C1 segment of cervical spinal cord (tissue), 14 donors: ENCODE measurements at places on chromosomes 2 and 18.
A peak's percentile ranks its signal among the peaks of the same experiment; 100 is the strongest.

DNA sequence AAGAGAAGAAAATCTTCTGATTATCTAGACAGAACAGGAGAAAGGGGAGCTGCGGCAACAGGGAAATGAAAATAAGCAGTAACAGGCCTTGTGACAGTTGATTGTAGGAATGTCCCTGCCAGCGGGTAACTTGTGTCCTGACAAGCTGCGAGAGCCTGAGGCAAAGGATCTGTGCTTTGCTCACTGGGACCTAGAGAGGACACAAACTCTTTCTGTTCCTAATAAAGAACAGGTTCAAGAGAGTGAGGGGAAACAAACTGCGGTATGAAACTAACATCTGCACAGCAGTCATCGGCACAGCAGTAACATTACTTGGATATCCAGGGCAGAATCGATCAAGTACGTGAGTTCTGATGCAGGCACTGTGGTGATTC lies 103.7 kb upstream of the THOC1 start:
- DNase-seq, result no peak

DNA sequence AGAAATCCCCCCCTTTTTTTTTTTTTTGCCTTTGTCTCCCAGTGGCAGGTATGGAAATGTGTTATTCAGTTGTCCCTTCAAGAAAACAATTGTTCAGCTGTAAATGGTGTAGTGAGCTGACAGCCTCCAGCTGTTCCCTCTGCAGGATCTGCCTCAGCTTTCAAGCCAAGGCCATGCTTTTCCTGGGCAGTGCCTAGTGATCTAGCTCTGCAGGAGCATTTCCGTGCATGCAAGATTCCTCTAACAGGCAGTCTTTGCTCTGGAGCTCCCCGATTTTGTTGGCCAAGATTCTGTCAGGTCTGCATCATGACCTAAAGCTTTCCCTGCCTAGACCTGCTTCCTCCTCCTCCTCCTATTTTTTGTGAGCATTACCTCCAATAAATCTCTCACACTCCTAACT lies 300.7 kb upstream of the UBE2E3 start:
- DNase-seq, result no peak

DNA sequence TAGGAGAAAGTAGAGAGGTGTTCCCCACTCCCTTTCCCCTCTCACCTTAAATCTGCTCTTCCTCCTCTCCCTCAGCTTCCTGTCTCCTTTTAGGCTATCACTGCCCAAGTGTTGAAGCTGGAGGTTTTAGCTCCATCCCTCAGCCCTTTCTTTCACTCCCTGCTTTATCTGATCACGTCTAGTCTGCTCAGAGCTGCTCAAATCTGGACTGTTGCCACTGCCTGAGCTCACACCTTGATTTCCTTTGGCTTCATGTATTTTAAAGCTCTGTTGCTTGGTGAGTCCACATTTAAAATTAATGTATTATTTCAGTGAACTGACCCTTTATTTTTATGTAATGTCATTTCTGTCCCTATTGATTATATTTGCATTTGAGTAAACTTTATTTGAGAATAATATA lies 236.6 kb downstream of the PTGR3 start:
- DNase-seq, result no peak

- no peak for DNase-seq
Measured at GRCh38 chr2:210617318-210617717, 60.9 kb downstream of the CPS1 start.

DNA sequence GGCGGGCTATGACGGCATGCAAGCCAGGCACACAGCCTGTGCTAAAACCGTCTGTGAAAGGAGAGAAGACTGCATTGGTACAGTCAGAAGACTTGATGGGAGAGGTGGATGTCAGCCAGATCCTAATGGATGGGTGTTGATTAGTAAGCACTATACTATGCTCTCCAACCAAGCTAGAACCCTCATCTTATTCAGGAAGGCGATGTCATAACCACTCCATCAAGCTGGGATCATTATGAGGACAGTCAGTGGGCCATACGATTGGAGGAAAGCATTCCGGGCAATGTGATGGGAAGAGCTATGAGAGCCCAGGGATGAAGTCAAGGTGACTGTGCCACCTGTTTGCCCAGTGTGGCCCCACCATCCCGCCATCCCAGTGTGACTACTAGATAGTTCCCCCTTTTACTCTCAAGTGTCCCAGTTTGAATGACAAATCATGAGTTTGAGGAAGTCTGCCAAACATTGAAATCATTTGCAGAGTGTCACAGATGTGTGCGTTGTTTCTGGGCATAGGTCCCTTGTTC lies 66.4 kb downstream of the MRPS9 start:
- no peak for DNase-seq

DNA sequence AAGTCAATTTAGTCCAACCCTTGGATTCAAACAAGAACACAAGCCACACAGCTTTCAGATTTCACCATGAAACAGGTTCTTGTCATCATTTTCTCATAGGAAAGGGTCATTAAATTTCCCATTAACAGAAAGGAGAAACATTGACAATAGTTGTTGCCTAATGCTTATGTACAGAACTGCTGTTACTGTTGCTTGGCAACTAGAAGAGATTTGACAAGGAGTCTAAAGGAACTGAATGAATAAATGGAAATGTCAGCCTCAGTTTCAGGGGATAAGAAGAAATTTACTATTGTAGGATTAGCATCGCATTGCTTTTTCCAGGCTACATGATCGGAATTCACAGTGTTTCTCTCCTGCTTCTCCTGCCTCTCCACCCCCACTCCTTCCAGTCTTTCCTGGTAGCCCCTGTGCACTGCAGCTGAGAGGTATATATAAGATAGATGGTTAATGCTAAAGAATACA lies 90.3 kb downstream of the SPATS2L start:
- DNase-seq, result no peak

- no peak for DNase-seq
Measured at GRCh38 chr2:224570328-224570993, 14.7 kb downstream of the CUL3 start.

DNA sequence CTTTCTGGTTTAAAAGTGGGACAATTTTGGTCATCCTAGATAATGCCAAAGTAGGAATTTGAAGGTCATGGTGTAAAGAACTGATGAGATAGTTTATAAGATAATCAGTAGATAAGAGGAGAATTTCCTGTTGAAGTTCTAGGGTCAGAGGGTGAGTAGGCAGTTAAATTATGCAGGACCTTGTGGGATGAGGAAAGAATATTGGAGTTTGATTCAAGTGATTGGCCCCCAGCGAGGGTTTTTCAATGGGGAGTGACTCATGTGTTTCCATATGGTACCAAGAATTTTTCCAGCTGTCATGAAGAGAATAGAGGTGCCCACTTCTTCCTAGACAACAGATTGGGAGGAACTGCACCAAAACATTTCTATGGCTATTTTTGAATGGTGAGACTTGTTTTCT lies 940.2 kb upstream of the ZEB2 start:
- no peak for DNase-seq

GRCh38 chr18:57443702-57444101 lies 8.5 kb downstream of the ONECUT2 start:
- no peak for DNase-seq

GRCh38 chr18:67913040-67913439 lies 396.5 kb upstream of the DSEL start:
- DNase-seq, result no peak

DNA sequence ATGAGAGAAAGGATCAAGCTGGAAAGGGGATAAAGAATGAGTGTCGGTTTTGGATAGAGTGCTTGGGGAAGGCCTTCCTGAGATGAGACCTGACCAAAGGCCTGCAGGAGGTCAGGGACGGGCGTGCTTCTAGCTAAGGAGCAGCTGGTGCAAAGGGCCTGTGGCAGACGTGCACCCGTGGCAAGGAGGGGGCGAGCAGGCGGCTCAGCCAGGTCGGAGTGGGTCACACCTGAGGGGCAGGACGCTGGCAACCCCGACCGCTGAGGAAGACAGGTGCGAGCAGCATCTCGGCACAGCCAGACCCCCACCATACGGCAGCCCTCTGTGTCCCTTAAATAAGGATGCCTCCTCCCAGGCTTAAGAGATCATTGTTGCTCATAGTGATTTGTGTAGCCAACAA lies 48.1 kb downstream of the ODC1 start:
- no peak for DNase-seq

GRCh38 chr2:173079141-173079540 lies 3.5 kb downstream of the MAP3K20 start:
- no peak for DNase-seq

GRCh38 chr2:112622528-112622849 lies 23.2 kb upstream of the SLC20A1 start:
- no peak for DNase-seq

DNA sequence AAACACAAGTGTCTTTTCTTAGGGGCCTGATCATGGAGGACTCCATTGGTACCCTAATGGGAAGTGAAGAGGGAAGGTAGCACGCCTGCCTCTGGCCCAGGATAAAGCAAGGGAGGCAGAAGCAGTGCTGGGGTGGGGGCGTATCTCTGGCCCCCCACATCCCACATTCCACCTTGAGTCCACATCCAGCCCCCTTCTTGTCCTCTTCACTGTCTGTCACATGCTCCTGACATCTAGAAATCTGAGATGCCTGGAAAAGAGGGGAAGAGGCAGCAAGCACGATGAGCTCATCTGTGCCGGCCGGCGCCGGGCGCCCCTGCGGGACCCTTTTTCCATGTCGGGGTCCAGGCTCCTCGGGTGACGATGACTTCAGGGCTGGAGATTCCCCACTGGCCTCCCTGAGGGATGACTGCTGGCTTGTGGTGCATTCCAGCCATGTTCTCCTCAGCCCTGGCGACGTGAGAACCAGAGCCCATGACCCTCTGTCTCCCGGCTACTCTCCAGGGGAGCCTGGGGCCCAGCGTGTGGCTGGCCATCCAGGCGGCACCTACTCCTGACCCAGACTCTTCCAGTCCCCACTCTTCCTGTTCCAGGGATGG lies 277.5 kb downstream of the DYSF start:
- no peak for DNase-seq

DNA sequence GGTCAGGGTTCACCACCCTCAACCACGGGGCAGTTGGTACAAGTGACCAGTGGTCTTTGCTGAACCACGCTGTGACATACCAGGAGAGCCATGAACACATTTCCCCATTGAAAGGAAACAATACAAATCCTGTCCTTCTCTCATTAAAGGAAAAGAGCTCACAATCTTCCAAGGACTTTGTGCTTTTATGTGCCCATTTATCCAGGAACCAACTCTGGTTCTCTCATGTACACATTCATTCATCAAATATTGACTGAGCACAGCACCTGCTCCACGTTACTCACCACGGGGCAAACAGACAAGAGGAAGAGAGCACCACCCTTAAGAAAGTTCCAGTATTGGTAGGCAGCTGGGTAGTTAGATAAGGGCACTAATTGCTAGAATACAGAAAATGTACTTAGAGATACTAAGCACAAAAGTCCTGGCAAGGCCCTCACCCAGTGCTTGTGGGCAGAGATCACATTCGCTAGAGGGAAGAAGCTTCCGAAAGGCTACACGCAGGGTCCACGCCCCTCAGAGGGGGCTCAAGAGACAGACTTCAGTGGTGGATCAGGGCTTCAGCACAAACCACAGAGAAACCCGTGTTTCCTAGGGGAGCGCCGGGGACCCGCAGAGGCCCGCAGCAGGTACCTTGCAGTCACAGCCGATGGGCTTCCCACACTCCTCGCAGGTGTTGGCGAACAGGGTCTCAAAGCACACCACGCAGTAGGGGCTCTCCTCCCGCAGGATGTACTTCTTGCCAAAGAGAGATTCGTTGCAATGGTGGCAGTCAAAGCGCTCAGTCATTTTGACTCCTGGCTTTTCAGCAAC lies 12.9 kb downstream of the FHL2 start:
- no peak for DNase-seq

- no peak for DNase-seq
Measured at GRCh38 chr2:85802354-85803103, 48.7 kb downstream of the ATOH8 start.

- no peak for DNase-seq
Measured at GRCh38 chr2:64905338-64906024, 83.7 kb upstream of the SLC1A4 start.

- no peak for DNase-seq
Measured at GRCh38 chr2:239042551-239043320, 194.9 kb downstream of the TWIST2 start.

- no peak for DNase-seq
Measured at GRCh38 chr18:78768221-78768620, 211.4 kb upstream of the SALL3 start.

DNA sequence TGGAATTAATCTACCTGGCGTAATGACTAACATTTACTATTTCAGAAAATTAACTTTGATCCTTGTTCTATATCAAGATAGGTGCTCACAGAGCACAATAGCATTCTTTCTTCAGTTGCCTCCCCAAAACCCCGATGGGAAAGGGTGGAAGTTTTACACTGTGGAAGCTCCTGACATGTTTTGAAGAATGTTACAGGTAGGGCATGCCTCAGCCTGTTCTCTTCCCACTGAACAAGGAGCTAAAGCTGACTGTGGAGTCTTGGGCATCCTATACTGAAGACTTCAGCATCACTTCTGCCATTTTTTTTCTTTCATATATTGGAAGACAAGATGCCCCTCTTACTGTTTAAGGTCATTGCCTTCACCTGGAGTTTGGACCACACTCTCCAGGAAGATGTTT lies 211.2 kb downstream of the SPP2 start:
- DNase-seq, result no peak

GRCh38 chr2:52369178-52369577 lies 1337.2 kb upstream of the NRXN1 start:
- no peak for DNase-seq

- DNase-seq, result no peak
Measured at GRCh38 chr18:46067438-46068007, 4.5 kb downstream of the PSTPIP2 start.

DNA sequence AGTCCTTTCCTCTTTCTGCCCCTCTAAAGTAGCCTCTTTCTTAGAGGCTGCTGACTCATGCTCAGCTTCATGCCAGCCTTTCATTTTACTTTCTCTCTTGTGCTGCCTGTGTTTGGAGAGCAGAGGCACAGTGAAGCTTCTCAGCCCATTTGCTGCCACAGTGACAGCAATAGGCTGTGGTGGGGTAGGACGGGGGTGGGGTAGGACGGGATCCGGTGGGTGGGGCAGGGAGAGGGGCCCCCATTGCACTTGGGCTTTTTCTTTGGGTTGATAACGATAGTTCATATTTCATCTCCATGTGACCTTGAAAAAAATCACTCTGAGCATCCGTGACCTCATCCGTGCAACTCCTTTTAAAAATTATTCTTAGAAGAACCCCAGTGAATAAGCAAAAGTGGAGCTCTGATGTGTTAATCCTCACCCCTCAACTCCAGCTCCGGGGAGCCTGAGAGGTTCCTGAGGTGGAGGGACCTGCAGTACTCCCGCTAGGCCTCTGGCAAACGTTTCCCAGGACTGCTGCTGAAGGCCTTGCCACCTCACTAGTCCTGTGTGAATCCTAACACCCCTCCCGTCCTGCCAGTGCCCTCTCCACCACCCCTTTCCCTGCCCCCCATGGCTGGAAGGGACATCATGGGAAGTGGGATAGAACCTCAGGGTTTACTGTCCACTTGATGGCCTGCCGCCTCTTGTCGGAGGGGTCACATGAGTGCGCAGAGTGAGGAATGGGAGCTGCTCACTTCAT lies 70.8 kb downstream of the INPP4A start:
- peak; percentile 34 for DNase-seq

DNA sequence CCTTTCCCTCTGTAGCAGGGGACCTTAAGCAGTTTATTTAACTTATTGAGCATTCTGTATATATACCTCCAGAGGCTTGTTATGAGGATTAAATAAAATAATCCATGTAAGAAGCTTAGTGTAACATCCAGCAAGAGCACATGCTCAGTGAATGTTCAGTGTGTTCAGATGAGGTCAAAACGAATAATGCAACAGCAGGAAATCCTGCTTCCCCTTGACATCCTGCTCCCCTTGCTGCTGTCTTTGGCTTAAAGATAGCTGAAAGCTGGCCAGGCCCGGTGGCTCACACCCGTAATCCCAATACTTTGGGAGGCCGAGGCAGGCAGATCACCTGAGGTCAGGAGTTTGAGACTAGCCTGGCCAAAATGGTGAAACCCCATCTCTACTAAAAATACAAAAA lies 68.7 kb downstream of the COL4A4 start:
- no peak for DNase-seq

- DNase-seq, result no peak
Measured at GRCh38 chr18:4445902-4446301, 9.2 kb downstream of the DLGAP1 start.
